Sigmoid colon (tissue), 7 donors: ENCODE measurements at places on chromosomes 12 and 14. TPM values are rescaled to one million over a fixed set of nuclear protein-coding genes. Genes with fewer than 3 reads are reported as not detected.

TMEM253 gene
- 14.4 TPM for polyA plus RNA-seq

ABCD2 gene
- 0.89 TPM for polyA plus RNA-seq

KRT73 gene
- polyA plus RNA-seq = 0.73 TPM

SERPINA1 gene
- 103 TPM for polyA plus RNA-seq

KRT6A gene
- polyA plus RNA-seq = not detected

KIF5A gene
- polyA plus RNA-seq = 0.46 TPM

SYCP3 gene
- polyA plus RNA-seq = not detected

SYNDIG1L gene
- 0.20 TPM for polyA plus RNA-seq

SPIC gene
- 0.77 TPM for polyA plus RNA-seq

FOXA1 gene
- 18.3 TPM for polyA plus RNA-seq

TMPRSS12 gene
- not detected for polyA plus RNA-seq

NXPH4 gene
- 0.13 TPM for polyA plus RNA-seq

LUM gene
- polyA plus RNA-seq = 16.6 TPM

FAM186B gene
- not detected for polyA plus RNA-seq

NACA gene
- 2,405 TPM for polyA plus RNA-seq

ERBB3 gene
- polyA plus RNA-seq = 69.8 TPM

TAS2R20 gene
- polyA plus RNA-seq = not detected
